Cerebellar nuclear complex (tissue), 1 donor: ENCODE measurements at places on chromosomes 5 and 9.

- DNase-seq, result no peak
Measured at GRCh38 chr9:121026768-121027167, 23.3 kb downstream of the C5 start.

DNA sequence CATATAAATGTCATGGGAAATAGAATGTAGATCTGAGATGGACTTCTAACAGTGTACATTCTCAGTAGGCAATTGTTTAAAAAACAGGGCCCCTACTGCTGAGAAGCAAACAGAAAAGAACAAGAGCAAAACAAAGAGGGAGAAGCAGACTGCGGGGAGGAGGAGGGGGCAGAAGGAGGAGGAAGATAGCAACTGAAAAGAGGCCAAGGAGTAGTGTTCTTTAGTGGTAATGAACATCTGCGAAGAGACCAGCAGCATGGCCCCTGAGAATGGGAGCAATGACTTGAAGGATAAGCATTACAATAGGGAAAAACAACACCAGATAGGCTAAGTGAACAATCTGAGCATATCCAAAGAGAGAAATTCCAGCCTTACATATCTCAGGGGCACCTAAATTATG is 36.8 kb downstream of the HAPLN1 start:
- DNase-seq, result no peak

DNA sequence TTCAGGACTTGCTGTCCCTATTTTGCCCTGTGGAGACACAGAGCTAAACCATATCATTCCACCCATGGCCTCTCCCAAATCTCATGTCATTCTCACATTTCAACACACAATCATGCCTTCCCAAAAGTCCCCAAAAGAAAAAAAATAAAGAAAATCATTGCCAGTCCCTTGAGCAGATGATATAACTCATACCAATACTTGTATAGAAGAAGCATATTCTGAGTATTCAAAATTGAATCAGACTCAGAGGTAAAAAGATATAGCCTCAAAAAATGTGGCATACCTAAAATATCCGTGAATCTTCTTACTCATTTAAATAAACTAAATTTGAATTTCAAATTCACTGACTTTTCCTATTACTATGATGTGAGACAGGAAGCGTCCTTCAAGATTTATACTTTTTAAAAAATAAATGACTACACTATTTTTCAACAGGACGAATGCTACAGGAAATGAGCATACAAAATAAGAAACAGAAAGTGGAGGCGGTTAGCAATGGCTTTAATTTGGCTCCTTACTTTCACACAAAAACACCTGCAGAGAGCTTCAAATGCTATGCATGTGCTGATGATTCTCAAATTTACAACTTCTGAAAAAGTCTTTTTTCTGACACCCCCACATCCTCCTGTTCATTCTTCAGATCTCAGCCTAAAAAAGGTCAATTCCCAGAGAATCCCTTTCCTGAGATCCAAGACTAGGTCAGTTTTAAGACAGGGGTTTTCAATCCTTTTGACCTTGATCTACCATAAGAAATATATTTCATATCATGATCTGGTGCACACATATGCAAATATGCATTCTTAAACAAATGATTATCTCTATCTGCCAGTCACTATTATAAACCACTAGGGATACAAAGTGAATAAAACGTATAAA is 39.6 kb upstream of the DMXL1 start:
- no peak for DNase-seq

DNA sequence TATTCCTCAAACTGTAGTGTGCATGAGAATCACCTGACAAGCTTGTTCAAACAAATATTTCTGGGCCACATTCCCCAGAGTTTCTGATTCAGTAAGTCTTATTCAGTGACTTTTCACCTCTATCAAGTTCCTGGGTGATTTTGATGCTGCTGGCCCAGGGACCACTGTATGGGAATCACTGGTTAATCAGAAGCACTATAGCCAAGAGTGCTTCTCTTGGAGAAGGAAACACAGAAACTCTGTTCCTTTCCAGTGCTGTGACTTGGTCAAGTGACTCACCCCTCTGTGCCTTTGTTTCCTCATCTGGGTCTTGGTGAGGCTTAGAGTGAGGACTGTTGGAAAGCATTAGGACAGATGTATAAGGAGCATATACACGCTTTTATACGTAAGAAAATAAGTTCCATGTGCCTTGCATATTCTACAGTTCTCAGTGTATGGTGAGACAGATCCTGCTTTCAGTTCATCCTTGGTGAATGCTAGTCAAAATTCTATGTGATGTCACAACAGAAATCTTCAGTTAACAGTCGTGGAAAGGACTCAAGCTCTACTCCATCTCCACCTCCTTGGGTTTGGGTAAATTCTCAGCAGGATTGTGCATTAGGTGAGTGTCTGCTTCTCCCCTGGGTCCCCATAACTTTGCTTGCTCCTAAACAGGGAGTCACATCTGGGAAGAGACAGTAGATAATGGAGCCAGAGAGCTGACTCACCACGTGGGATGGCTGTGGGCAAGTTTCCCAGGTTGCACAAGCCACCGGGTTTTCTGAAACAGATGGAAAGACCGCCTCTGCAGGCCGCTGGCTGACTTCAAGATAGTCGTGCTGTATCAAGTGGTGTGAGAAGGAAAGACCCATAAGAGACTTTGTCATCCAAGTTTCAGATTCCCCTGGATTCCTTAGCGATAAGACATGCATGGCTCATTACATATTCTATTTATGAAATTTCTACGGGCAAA is 117.0 kb downstream of the NXNL2 start:
- no peak for DNase-seq

GRCh38 chr9:123828449-123828848 is 101.5 kb downstream of the DENND1A start:
- DNase-seq, result no peak

GRCh38 chr5:124343451-124343867 is 403.0 kb downstream of the ZNF608 start:
- DNase-seq, result no peak

DNA sequence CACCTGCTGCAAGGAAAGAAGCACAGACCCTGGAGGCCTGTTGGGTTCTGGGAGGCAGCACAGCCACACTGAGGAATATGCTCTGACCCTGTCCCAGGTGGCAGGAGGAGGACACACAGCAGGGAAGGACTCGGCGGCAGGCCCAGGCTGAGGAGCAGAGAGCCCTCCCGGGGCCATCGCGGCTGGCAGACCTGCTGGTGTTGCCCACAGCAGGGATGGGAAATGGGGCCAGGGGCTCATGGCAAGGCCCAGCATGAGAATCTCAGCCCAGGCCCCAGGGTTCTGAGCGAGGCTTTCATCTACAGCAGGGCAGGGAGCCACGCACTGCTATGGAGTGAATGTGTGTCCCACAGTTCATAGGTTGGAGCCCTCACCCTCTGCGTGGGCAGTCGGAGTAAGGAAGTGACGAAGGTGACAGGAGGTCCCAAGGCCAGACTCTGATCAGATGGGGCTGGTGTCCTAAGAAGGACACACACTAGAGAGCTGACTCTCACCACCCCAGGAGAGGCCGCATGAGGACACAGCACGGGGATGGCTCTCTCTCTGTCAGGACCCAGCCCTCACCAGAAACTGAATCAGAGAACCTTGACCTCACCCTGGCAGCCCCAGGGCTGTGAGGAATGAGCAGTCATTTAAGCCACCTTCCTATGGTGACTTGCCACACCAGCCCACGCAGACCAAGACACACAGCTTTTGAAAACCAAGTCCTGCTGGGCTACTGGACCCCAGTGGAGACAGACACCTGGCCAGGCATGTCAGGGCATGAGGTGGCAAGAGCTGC is 10.3 kb upstream of the GPSM1 start:
- DNase-seq, result no peak

DNA sequence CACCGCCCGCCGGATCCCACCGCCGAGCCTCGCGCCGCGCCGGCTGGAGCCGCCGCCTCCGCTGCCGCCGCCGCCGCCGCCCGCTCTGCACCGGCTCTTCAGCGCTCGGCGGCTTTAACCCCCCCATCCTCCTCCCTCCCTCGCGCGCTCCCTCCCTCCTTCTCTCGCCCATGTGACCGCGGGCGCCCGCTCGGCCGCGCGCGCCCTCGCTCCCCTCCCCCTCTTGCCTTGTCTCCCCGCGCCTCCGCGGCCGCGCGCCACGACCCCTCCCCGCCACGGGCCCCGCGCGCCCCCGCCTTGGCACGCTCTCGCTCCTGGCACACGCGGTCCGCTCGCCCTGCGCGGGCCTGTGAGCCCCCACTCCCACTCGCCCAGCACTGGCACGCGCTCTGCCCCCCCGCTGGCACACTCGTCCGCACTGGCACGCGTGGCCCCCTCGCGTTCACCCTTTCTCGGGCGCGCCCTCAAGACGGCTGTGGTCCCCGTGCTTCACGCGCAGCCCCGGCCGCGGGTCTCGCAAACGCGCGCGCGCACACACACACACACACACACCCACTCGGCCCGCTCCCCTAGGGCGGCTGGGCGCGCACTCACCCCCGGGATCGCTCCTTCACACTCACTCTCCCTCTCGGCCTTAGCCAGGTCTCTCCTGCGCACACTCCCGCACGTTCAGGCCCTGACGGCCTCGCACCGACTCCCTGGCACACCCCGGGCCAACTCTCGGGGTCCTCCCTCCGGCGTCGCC is at the start of gene CNTFR:
Gene CNTFR, minus strand, starts transcription at position 89 of the 745 bp plus-strand sequence. CDS start 20,743 bp downstream, outside the sequence.
- no peak for DNase-seq

DNA sequence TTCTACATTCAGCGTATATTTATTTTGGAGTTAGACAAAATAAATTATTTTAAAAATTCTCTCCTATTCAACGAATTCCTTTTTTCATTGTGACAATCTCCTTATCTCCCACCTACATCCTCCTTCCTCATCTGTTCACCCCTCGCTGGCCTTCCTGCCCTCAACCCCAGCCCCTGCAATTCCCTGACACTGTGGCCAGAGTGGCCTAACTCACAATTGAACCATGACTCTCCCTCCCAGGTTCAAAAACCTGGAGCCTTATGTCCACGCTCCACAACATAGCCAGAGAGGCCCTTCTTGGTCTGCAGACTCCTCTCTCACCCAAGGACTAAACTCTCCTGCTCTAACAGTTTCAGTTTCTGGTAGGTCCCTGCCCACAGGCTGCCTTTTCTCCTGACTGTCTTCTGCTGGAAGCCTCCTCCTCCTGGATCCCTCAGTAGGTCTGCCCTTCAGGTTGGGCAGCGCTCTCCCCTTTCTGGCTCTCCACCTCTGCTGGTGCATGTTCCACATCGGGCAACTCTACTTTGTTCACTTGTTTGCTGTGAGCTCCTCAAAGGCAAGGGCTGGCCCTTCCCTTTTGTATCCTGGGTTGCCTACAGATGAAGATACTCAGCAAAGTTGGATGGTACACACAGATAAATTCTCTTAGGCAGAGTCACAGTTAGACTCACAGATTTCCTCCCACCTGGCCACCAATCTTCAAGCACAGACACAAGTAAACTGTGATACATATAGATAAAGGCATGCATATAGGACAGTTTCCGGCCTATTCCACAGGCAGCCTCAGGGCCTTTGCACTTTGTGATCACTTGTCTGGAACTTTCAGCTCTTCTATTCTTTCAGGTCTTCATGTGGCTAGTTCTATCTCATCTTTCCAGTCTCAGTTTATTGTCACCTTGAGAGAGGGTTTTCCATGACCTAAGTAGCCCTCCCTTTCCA is 19.8 kb upstream of the MYORG start:
- DNase-seq, result no peak

GRCh38 chr9:78630966-78631365 is 334.0 kb downstream of the PSAT1 start:
- DNase-seq, result no peak

DNA sequence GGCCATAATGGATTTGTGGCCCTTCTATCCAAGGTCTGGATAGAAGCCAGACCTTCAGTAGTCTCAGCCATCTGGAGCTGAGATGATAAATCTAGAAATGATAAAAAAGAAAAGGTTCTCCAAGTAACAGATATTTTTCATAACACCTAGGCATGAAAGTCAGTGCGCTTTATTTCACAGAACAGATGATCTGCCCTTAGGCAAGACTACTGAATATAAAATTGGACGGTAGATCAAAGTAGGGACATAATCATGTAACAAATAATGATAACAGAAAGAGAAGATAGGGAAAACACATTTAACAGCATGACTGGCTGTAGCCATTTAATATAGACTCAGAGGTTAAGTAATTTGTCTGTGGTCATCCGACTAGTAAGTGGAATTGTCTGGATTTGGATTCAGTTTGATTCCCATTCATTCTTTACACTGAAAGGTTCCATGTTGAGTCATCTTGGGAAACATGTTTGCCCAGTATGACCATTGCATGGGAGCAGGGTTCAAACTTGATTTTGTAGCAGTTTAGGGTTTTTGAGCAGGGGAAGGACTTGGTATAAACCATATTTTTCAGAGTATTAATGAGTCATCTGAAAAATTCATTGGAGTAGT is 4.1 kb upstream of the CAVIN4 start:
- no peak for DNase-seq

DNA sequence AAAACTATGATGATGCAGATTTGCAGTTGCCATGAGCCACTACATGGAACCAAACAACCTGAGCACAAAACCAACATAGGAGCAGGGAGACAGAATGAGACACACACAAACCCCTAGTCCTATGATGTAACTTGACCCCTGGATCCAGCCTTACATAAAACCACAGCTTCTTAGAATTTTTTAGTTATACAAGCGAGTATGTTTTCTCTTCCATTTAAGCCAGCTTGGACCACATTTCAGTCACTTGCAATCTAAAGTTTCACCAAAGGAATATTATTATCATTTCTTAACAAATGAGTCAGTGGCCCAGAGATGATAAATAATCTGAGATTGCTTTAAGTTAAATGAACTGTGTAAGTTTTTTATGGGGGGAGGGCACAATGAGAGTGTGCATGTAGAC is 6.8 kb downstream of the SPOCK1 start:
- no peak for DNase-seq

DNA sequence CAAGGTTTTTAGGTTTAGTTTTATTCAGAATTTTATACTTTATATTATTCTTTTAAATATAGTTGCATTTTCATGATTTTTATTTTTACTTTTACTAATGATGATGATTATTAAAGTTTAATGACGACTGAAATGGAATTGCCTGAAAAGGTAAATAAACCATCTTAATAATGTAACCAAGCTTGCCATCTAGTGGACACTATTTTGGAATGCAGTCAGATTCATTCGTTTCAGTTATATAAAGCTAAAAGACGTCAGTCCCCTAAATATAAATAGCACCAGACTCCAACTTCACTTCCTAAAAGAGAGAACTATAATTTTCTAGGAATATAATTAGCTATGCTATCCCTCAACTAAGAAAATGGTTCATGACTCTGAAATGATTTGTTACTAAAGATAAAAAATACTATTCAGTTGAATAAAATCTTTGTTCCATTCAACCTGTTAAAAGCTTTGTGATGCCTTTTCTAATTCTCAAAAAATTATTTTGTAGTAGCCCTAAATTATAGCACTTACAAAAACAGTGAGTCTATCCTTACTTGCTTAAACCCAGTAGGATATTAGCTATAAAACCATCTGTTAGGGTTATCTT is 19.9 kb downstream of the ABITRAM start:
- DNase-seq, result no peak

GRCh38 chr5:150140830-150141229 is 14.8 kb downstream of the PDGFRB start:
- no peak for DNase-seq

GRCh38 chr5:2193142-2193541 is 310.4 kb upstream of the IRX4 start:
- DNase-seq, result no peak

- DNase-seq, result no peak
Measured at GRCh38 chr5:98314292-98314691, 459.2 kb upstream of the RGMB start.
